C1 segment of cervical spinal cord (tissue), 14 donors: ENCODE measurements at places on chromosomes 6 and 20.

- DNase-seq: no peak
Measured at GRCh38 chr6:36023996-36024795, at the start of gene SLC26A8. TSS of gene SLC26A8 (minus strand) at chr6:36024641. CDS start at chr6:36019707, 4,934 bp downstream.

DNA sequence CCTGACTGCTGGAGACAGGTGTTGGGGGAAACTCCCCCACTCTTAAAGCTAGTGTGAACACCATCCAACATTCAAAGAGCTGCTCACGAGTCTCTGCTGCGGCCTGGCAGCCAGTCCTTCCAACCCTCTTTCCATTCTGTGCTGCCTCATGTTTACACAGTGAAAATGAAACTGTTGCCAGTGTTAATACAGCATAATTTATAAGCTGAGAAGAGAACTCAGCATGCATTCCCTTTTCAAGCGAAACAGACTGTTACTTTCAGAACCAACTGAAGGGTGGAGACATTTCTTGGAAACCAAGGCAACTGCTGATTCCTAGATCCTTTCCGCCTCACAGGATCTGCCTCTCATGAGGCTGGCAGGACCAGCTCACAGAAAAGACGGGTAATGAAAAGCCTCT lies 533.8 kb upstream of the ID4 start:
- peak; percentile 1 for DNase-seq

- no peak for DNase-seq
Measured at GRCh38 chr6:10610289-10610688, 84.1 kb downstream of the C6orf52 start.

DNA sequence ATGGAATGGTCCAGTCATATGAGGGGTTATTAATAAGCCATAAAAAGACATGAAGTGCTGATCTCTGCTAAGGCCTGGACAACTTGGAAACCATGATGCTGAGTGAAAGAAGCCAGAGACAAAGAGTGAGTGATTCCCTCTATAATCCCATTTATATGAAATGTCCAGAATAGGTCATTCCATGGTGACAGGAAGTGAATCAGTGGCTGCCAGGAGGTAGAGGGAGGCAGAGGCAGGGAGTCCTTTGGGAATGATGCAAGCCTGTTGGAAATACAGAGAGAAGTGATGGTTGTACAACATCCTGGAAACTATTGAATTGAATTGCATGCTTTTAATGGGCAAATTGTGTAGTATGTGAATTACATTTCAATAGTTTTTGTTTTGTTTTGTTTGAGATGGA lies 26.4 kb downstream of the ANKRD60 start:
- no peak for DNase-seq

GRCh38 chr20:52682237-52682636 lies 289.9 kb upstream of the TSHZ2 start:
- DNase-seq: no peak

DNA sequence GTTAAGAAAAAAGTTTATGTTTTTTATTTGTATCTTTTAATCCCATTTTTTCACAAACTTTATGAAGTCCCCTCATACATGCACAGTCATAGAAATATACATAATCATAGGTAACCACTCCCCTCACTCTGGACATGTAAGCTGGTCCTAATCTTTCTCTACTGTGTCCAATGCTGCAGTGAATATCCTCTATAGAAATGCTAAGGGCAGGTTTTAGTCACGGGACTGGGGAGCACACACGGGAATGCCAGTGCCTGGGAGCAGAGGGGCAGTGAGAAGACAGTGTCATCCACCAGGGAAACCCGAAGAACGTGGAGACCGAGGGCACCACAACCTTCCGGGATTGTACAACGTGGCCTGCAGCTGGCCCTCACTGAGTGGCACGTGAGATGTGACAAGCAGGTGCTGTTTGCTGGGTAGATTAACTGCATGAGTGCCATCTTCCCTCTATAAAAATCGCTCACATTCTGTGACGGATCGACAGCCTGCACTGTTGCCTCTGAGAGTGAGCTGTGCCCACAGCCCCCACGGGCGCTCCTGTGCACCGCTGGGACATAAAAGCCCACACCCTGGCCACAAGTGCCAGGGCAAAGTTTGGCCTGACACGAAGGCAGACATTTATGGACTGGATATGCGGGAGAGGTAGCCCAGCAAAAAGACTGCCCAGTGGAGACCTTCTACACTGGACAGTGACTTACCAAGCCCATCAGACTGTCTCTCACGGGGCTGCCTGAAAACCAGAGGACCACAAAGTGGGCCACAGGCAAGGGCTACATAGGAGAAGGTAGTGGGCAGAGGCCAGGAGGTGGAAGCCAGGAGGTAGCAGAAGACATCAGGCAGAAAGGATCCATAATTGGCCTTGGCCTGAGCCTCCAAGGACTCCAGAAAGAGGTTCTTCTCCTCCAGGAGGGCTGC lies 63.2 kb downstream of the FGD2 start:
- no peak for DNase-seq

- DNase-seq: no peak
Measured at GRCh38 chr20:42336576-42336975, 718.4 kb upstream of the CHD6 start.

DNA sequence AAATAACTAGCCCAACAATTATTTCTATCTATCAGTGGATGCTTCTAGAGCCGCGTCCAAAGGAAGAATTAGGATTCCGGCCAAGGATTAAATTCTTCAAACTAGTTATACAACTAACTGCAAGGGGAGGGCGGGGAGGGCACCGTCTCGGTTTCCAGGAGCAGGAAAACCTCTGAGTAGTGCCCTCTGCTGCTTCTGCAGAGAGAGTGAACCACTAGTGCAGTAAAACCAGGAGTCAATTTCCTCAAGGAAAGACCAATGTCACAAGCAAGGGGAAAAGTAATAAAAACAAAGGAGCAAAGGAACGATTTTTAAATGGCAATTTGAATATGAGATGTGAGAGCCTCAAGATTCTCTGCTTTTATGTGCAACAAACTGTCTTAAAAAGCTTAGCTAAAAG lies 16.5 kb upstream of the UBE2J1 start:
- no peak for DNase-seq

DNA sequence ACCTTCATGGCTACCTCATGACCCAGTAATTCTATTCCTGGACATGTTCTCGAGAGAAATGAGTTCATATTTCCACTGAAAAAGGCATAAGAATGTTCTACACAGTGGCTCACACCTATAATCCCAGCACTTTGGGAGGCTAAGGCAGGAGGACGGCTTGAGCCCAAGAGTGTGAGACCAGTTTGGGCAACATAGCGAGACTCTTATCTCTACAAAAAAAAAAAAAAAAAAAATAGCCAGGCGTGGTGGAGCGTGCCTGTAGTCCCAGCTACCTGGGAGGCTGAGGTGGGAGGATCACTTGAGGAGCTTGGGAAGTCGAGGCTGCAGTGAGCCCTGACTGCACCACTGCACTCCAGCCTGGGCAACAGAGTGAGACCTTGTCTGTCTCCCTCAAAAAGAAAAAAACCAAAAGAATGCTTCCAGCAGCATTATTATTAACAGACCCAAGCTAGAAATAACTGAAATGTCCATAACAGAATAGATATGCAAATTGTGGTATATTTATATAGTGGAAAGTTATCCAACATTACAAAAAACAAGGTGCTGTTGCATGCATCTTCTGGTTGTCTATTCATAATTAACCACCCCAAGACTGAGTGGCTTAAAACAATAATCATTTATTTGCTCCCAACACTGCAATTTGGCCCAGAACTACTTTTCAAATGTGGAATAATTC lies 9.4 kb upstream of the RAB44 start:
- DNase-seq: no peak

DNA sequence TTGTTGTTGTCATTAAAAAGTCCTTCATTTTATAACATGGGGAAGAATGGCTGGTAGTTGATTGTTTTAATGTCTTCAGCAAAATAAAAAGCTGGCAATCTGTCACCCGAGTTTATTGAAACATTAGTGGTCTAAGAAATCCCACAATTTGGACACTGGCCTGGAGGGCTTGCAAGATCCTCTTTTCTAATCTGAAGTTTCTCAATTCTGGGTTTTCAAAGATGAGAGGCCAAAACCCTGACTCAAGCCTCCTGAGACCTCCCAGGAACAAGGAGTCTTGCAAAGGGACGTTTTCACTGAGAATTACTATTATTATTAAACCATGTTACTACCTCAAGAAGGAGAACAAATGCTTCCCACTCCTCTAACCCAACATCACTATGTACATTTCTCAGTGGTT lies 19.5 kb downstream of the MAP1LC3A start:
- no peak for DNase-seq

- no peak for DNase-seq
Measured at GRCh38 chr6:13304580-13305260, 23.6 kb downstream of the TBC1D7 start.

- no peak for DNase-seq
Measured at GRCh38 chr6:132598473-132598872, 8.9 kb upstream of the TAAR5 start.

DNA sequence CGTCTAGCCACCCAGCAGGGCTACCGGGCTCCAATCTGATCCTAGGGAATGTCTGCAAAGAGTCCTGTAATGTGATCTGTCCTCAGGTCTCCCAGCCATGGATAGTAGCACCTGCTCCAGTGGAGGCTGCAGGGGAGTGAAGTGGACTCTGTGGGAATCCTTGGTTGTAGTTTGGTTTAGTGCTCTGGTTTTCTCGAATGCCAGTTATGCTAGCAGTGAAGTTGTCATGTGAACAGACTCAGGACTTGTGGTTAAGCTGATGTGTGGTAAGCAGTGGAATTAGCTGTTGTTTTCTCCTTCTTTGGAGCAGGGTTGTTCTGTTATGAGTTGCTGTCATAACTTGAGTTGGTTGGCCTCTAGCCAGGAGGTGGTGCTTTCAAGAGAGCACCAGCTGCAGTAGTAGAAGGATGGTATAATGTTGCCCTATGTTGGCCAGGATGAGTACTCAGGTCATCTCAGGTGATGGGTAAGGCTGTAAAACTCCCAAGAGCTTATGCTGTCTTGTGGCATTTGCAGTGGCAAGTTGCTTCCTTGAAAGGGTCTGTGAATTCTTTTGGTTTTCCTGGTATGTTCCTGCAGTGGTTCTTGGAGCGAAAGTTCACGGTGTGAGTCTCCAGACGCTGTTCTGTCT lies 390.2 kb downstream of the UTRN start:
- DNase-seq: no peak

GRCh38 chr6:159541296-159541695 lies 151.7 kb downstream of the SOD2 start:
- no peak for DNase-seq

- DNase-seq: no peak
Measured at GRCh38 chr6:168903613-168904345, 349.9 kb downstream of the THBS2 start.

DNA sequence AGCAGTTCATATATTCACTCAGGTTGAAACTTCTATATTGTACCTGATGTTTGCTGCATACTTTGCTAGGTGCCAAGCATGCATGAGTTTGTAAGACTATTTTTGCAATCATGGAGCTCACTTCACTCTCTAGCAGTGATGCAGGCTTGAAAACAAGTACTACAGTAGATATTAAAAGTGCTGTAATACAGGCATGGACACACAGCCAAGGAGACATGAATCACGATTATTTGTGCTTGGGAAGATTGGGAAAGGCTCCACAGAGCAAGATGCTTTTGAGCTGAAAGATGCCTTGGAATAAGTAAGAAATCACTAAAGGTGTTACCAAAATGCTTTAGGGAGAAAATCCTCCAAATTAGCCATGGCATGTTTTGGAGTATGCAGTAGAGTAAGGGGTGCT lies 427.4 kb downstream of the UTRN start:
- DNase-seq: no peak

- DNase-seq: no peak
Measured at GRCh38 chr6:96923871-96924493, 546 bp upstream of the KLHL32 start.

DNA sequence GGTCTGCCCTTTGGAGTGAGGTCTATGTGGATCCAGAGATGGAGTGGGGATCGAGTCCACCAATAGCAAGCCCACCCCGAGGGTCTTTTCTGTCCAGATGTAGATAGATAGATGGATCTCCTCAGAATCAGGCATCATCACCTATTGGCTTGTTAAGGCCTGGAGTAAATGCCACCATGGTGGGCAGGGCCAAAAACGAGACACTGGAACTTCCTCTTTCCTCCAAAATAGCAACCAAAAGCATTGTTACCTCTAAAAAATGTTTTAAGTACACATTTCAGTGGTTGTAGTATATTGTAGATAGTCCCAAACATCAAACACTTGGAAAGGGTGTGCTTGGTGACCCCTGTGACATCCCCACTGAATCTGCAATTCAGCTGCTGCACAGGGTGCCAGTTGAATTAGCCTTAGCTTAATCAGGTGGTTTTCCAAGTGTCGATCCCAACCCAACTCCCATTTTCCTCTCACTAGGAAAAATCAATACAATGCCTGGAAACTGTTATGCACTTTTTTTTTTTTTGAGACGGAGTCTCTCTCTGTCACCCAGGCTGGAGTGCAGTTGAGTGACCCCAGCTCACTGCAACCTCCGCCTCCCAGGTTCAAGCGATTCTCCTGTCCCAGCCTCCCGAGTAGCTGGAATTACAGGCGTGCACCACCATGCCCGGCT lies 35.0 kb upstream of the NELFCD start:
- DNase-seq: no peak
